ENCODE measurements at places on chromosomes 2 and 18.

GRCh38 chr2:18503376-18504228 lies 56.9 kb downstream of the RDH14 start:
- no peak for DNase-seq

- no peak for DNase-seq
Measured at GRCh38 chr2:28086611-28087010, 196.1 kb downstream of the BABAM2 start.

DNA sequence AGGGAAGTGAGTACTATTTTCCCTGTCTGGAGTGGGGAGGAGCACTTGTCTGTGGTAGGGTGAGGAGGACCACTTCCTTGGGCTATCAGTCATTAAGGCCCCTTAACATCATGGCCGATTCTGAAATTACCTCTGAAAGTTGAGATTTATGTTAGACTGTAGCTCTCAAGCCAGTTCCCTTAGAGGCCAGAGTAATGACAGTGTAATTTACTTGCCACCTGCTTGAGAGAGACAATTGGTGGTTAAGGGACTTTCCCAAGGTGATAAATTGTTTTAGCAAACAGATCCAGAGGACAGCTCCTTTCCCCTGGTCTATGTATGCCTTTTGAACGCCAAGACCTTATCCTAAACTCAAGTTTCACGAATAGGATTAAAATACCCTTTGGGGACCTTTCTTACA lies 56.1 kb downstream of the NEDD4L start:
- DNase-seq: no peak

DNA sequence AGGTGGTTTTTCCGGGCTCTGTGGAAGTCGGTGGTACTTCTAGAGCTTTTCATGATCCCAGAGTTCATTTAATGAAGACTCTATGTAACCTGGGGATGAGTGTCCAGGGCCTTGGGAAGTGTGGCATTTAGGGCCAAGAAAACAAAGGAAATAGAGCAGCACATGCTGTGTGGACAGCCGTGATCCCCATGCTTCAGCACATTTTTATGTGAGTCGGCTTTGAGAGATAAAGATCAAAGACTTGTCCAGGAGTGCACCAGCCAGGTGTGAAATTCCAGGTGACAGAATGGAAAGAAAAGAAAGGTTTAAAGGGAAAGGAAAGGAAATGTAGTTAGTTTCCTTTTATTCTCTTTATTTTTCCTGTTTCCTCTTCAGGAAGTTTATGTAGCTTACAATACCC lies 258.0 kb upstream of the NRP2 start:
- DNase-seq: no peak

DNA sequence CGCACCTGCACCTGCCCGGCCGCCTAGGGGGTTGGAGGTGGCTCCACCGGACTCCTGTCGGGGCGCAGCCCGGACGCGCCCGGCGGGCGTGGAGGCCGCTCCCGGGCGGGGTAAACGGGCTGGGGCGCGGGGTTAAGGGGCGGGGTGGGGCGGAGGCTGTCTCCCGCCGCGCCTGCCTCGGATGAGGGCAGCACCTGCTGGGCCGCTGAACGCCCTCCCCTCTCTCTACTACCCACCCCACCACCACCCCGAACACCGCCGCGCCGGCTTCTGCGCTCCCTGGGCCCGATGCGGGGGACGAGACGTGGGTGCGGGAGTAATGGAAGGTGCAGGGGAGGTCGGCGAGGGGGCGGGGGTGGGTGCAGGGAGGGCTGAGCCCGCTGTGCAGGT lies 224.8 kb upstream of the ID2 start:
- DNase-seq: no peak

GRCh38 chr18:26546170-26546874 lies 2.0 kb downstream of the KCTD1 start:
- no peak for DNase-seq

- DNase-seq: no peak
Measured at GRCh38 chr2:60745330-60745729, 10.7 kb upstream of the PAPOLG start.
